Smooth muscle cell of trachea (primary cell): ENCODE measurements at places on chromosomes 3 and 15. TPM values are rescaled to one million over a fixed set of nuclear protein-coding genes. Genes with fewer than 3 reads are reported as not detected.

LRRC49 gene
- total RNA-seq: 22.3 and 29.4 TPM in 2 replicates

TF gene
- total RNA-seq: 0.17 TPM in 1 of 2 replicates, not detected in the other

GOLGA8N gene
- 5.2 and 13.7 TPM in 2 replicates for total RNA-seq

TFDP2 gene
- 38.3 and 62.9 TPM in 2 replicates for total RNA-seq

SGO1 gene
- total RNA-seq: 0.17 and 9.9 TPM in 2 replicates

ZNF774 gene
- total RNA-seq: 1.5 and 1.9 TPM in 2 replicates

LRTM1 gene
- total RNA-seq: not detected in 2 replicates

GRK7 gene
- under 0.01 TPM in 1 of 2 replicates, not detected in the other for total RNA-seq

RBP2 gene
- not detected in 2 replicates for total RNA-seq

CPN2 gene
- total RNA-seq: not detected in 2 replicates

SHC4 gene
- total RNA-seq: 2.0 and 3.0 TPM in 2 replicates

MORC1 gene
- not detected in 2 replicates for total RNA-seq
